ENCODE measurements at places on chromosomes 2 and 18. TPM values are rescaled to one million over a fixed set of nuclear protein-coding genes. Genes with fewer than 3 reads are reported as not detected.

DNA sequence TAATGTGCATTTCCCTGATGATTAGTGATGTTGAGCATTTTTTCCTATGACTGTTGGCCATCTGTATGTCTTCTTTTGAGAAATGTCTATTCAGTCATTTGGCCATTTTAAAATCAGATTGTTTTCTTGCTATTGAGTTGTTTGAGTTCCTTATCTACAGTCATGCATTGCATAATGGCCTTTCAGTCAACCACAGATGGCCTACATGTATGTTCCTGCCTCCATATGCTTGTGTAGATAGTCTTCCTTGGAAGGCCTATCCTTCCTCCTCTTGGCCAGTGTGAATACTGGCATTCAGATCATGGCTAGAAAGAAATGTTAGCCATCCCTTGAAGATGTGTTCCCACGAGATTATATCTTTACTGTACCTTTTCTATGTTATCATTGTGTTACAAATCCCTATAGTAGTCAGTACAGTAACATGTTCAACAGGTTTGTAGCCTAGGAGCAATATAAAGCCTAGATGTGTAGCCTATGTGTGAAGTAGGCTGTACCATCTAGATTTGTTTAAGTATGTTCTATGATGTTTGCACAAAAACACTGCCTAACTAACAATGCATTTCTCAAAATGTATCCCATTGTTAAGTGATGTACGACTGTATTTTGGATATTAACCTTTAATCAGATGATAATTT lies 65.6 kb upstream of the CD302 start:
- no peak overlapping the region for H3K4me3 ChIP-seq
- no peaks in the 10 kb centered on the region for H3K27me3 ChIP-seq
- peaks cover 5% of the 10 kb centered on the region for H3K4me1 ChIP-seq
- DNase-seq, result no peak
- H3K27ac ChIP-seq, result no peak overlapping the region

- H3K27ac ChIP-seq, result no peak overlapping the region
- no peak overlapping the region for H3K4me3 ChIP-seq
- no peak for DNase-seq
- no peaks in the 10 kb centered on the region for H3K27me3 ChIP-seq
- no peaks in the 10 kb centered on the region for H3K36me3 ChIP-seq
- H3K4me1 ChIP-seq, result no peaks in the 10 kb centered on the region
Measured at GRCh38 chr2:67260343-67261277, 136.5 kb upstream of the ETAA1 start.

DNA sequence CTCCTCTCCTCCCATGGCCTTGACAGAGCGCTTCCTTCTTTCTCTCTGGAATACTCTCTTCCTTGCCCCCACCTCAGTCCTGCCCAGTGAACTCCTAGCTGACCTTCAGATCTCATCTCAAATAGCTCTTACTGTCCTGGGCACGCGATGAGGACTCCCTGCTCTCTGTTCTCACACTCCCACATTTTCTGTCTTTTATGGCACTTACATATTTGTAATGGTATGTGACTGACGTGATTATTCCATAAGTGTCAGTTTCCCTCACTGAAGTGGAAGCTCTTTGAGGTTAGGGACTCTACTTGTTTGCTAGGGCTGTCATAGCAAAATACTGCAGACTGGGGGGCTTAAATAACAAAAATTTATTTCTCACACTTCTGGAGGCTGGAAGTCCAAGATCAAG lies 1.7 kb upstream of the DYSF start:
- peaks cover 56% of the 10 kb centered on the region for H3K4me1 ChIP-seq
- no peaks in the 10 kb centered on the region for H3K36me3 ChIP-seq
- H3K27ac ChIP-seq, result no peak overlapping the region
- no peak overlapping the region for H3K4me3 ChIP-seq

The CAPN13 gene
- total RNA-seq, result 2.4 TPM

- peaks cover 8% of the 10 kb centered on the region for H3K4me1 ChIP-seq
- no peak overlapping the region for H3K4me3 ChIP-seq
- DNase-seq, result no peak
Measured at GRCh38 chr2:84840306-84840705, 40.6 kb downstream of the TRABD2A start.
